ENCODE measurements at places on chromosomes 7 and 10.
A peak's percentile ranks its signal among the peaks of the same experiment; 100 is the strongest.

DNA sequence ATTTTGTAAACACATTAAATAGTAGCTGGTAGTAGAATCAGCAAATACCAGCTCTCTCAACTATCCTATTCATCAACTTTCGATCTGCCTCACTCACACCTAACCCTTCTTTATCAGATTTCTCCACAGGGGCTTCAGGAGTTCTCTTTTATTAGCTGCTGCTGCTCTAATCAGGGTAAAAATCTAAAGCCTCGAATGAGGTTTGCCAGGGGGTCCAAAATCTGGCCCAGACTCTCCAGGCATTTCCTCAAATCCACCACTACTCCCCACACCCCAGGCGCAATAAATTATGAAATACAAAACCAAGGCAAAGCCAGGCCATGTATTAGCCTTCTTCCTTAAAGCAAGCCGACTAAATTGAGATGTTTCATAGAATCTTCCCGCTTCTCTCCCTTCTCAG lies 2.3 kb downstream of the RNF216 start:
- peak overlapping the region; percentile 55 for H3K4me3 ChIP-seq
- peaks cover 41% of the 10 kb centered on the region for H3K4me1 ChIP-seq
- DNase-seq, result no peak
- H3K36me3 ChIP-seq, result peaks cover 20% of the 10 kb centered on the region

DNA sequence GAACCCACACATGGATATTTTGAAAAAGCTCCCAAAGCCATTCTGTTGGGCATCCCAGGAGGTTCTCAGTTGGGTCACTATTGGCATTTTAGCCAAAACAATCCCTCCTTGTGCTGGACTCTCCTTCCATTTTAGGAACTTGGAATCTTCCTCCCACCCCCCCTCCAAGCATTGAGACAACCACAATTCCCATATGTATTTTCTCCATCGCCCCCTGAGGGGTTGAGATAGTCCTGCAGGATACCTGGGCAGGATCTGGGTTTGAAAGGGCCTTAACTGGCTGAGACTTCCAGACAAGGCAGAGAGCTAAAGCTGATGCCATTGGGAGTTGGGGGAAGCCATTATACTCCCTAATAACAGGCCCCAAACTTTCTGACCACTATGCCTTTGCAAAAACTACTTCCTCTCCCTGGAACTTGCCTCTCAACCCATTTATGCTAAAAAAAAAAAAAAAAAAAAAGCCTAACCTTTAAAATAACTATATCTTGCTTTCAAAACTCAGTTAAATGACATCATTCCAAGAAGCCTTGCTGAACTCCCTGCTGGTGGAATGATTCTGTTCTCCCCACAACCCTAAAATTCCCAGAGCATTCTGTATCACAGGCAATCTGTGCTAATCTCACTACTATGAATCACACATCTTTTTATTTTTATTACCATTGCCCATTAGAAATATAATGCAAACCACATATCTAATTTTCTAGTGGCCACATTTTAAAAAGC lies 77.5 kb upstream of the PDE1C start:
- DNase-seq, result no peak
- H3K36me3 ChIP-seq, result no peaks in the 10 kb centered on the region
- H3K4me3 ChIP-seq, result no peak overlapping the region

DNA sequence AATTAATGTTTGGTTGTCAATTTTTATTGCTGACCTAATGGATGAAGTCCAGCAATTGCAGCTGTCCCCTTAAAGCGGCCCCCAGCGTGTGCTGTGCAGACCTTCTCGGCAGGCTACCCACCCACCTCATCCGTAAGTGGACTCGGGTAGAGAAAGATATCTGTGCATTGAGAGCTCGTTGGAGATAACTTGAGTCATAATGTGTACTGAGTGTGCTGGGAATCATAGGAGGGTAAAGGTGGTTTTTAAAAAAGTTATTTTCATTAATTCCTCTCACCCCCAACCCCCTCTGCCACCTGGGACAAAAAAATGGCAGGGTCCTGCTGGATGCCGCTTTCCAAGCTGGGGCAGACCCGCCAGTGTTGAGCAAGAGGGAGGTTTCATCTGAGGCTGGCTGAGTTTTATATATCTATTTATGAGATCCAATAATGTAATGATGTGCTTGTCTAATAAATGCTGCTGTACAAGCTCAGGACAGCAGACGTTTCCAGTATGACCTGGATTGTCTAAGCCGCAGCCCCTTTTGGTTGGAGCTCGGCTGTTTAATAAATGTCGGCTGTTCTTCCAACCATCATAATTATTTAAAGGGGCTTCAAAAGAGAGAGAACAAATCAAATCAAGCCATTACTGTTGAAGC lies 119.1 kb downstream of the NKX6-2 start:
- no peak for DNase-seq
- H3K4me3 ChIP-seq, result no peak overlapping the region
- no peaks in the 10 kb centered on the region for H3K36me3 ChIP-seq
- peak overlapping the region; percentile 85 for H3K27ac ChIP-seq
- no peaks in the 10 kb centered on the region for H3K27me3 ChIP-seq
- peaks cover 54% of the 10 kb centered on the region for H3K4me1 ChIP-seq

DNA sequence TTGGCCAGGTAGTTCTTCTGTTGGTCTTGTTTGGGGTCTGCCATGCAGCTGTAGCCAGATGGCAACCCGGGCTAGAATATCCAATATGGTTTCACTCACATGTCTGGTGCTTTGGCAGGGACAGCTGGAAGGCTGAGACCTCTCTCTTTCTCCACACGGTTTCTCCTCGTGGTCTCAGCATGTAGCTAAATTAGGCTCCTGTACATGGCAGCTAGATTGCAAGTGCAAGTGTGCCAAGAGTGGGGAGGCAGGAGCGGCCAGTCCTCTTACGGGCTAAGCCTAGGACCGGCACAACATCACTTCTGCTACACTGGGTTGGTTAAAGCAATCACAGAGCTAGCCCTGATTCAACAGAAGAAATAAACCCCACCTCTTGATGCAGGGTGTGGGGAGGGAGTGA lies 9.3 kb upstream of the PDE1C start:
- H3K4me1 ChIP-seq, result peaks cover 43% of the 10 kb centered on the region
- H3K27me3 ChIP-seq, result no peaks in the 10 kb centered on the region
- DNase-seq, result no peak
- H3K4me3 ChIP-seq, result no peak overlapping the region
- peaks cover 5% of the 10 kb centered on the region for H3K36me3 ChIP-seq
- H3K27ac ChIP-seq, result peak overlapping the region; percentile 17

DNA sequence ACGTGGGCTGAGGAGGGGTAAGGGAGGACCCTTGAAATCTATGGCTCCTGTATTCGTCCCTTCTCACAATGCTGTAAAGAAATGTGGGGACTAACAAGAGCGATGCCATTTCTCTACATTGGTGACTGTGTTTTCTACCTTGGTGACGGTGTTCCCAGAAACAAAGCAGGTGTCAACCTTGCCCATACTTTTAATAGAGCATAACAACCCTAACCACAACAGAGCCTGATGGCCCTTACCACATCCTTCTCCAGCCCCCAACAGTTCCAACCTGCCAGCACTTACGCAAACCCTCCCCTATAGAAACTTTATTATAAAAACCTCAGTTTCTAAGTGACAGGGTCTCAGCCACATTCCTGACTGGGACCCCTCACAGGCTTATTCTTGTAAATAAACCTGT lies 28.2 kb upstream of the ADCYAP1R1 start:
- H3K4me3 ChIP-seq, result no peak overlapping the region
- no peak for DNase-seq
- H3K27ac ChIP-seq, result no peak overlapping the region
- no peaks in the 10 kb centered on the region for H3K36me3 ChIP-seq
- H3K4me1 ChIP-seq, result peaks cover 4% of the 10 kb centered on the region

GRCh38 chr10:72509206-72509799 lies 116.6 kb downstream of the MICU1 start:
- H3K4me1 ChIP-seq, result peaks cover 10% of the 10 kb centered on the region
- no peaks in the 10 kb centered on the region for H3K27me3 ChIP-seq
- H3K27ac ChIP-seq, result no peak overlapping the region
- H3K4me3 ChIP-seq, result no peak overlapping the region
- peaks cover 23% of the 10 kb centered on the region for H3K36me3 ChIP-seq

GRCh38 chr7:89002981-89003956 lies 207.7 kb upstream of the TEX47 start:
- no peak for DNase-seq
- H3K36me3 ChIP-seq, result no peaks in the 10 kb centered on the region
- peaks cover 13% of the 10 kb centered on the region for H3K4me1 ChIP-seq
- H3K4me3 ChIP-seq, result no peak overlapping the region
- peaks cover 2% of the 10 kb centered on the region for H3K27me3 ChIP-seq
